Jurkat, Clone E6-1 (cell line): ENCODE measurements at places on chromosomes 3 and 15.

GRCh38 chr15:74584779-74585178, 30.9 kb upstream of the CLK3 start:
- DNase-seq = no peak

GRCh38 chr3:71723452-71724170, 1.6 kb downstream of the EIF4E3 start:
- DNase-seq = no peak

- peak; percentile 77 for DNase-seq
Measured at GRCh38 chr3:112395181-112395895, 62.4 kb downstream of the CD200 start.

GRCh38 chr15:78808550-78808949, 2.7 kb downstream of the ADAMTS7 start:
- DNase-seq = peak; percentile 21

GRCh38 chr3:195446359-195446758, 3.5 kb upstream of the ACAP2 start:
- no peak for DNase-seq
